ENCODE measurements at places on chromosomes 7 and 10.

DNA sequence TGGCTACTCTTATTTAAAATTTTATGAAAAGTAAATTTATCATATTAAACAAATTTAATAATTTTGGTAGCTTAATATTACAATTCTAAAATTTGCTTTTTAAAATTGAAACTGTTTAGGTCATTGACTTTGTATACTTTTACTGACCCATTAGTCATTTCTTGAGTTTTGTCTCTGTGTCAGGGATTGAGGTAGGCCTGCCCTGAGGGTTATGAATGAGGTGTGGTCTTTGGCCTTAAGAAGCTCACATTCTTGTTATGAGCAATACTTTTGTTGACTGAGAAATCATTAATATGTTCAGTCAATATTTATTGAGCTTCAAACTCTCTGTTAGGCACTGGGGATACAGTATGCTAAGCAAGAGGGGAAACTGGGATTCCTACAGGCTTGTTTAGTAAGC is 47.0 kb upstream of the RPA3 start:
- DNase-seq = no peak

DNA sequence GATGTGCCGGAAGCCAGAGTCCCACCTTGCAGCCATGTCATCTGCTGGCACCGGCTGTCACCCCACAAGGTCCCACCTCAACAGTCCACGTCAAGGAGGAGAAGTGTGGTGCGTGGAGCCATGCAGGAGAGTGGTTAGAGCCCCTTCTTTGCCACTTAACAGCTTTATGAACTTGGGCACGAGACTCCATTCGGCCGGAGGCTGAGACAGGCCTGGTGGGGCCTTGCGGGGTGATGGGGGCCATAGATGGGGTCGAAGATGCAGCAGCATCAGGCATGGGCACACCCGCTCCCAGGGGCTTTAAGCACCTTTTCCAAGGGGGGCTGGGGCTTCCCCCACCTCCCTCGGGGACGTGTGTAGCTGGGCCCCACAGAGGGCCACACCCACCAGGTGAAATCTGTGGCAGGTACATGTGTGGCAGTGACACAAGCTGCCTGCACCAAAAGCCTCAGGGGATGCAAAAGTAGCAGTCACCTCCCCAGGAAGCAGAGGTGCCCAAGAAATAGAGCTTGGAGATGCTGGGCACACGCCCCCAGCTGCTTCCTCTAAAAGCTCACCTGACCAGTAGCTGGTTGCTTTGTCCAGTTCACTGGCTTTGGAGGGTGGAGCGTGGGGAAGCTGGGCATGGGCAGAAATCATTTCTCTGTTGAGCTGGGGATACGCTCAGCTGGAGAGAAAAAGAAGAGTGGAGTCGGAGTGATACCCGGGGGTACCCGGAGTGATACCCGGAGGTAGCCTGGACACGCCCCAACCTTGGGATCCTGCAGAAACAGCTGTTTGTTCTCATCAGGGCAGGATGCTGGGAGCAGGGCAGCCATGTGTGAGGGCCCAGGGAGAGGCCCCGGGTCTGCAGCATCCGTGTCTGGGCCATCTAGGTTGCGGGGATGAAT is 199.8 kb downstream of the EBF3 start:
- no peak for DNase-seq

GRCh38 chr7:23098460-23098859 is 7.1 kb upstream of the KLHL7 start:
- no peak for DNase-seq

DNA sequence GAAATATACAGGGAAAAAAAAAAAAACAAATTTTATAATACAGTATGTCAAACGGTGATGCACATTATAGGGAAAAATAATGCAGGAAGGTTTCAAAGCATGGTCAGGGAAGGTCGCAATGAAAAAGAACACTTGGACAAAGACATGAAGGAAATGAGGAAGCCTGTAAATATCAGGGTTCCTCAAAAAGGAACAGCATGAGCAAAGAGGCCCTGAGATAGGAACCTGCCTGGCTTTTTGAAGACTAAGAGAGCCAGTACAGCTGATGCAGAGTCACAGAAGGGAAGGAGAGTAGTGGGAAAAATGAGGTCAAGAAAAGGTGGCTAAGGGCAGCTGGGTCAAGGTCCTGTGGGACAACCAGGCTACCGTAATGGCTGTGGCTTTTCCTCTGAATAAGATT is 1.9 kb downstream of the VPS41 start:
- no peak for DNase-seq

DNA sequence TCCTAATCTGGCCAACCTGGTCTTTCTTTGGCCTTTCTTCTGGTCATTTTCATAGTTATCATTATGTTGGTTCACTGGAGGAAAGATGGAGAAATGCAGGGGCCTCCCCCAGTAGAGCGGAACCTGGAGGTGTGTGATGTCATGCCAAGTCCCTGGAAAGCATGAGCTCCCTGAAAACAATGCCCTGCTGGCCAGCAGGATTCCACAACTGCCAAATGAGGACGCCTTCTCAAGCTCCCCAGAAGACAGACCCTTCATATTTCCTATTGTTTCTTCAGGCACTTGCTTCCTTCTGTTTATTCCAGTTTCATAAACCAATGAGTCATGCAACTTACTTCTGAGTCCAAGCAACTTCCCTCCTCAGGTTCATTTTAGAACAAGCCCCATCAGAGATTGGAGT is 339.0 kb downstream of the GATA3 start:
- DNase-seq = peak; percentile 30

DNA sequence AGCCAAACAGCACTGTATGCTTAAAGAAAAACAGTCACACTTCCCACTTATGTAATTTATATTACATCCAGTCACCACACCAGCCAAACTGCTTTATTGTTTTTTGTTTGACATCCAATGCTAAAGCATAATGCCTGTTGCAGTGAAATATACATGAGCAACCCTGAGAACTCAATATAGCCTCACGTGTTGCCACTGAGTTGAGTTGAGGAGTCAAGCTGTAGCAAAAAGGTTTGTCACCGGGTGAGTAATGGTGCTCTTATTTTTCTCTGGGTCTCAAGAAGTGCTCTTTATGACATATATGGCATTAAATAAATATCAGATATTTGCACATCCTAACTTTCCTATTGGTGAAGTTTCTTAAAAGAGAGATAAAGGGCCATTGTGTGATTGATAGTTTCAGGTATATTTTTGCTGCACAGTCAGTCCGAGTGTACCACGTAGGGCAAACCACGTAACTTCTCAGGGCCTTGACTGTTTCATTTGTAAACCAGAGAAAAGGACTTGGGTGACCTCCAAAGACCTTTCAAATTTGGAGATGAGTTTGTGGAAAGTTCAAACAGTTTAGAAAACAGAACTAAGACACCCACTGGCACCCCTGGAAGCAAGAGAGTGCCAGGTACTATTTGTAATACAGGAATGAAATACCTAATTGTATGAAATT is 168.5 kb downstream of the CFTR start:
- no peak for DNase-seq

- DNase-seq = no peak
Measured at GRCh38 chr7:29499932-29500331, 63.7 kb upstream of the PRR15 start.

All from HT1080 (cell line).